ENCODE measurements at places on chromosomes 11 and 22. TPM values are rescaled to one million over a fixed set of nuclear protein-coding genes. Genes with fewer than 3 reads are reported as not detected.

Gene GAL3ST3
- not detected for total RNA-seq

Gene TEF
- 4.2 TPM for total RNA-seq

Gene GGT1
- not detected for total RNA-seq

Gene TP53AIP1
- total RNA-seq = not detected

Gene GDPD4
- not detected for total RNA-seq

Gene OTOG
- not detected for total RNA-seq

Gene PATE2
- total RNA-seq = not detected

Gene DSCAML1
- not detected for total RNA-seq

Gene SUSD2
- 25.3 TPM for total RNA-seq

Gene MMP1
- total RNA-seq = 1.5 TPM

Gene MICAL3
- 10.3 TPM for total RNA-seq

Gene SCN4B
- not detected for total RNA-seq

Gene PPP6R2
- total RNA-seq = 51.6 TPM

Gene PKNOX2
- 2.5 TPM for total RNA-seq

Gene TEX54
- total RNA-seq = not detected

Gene ENTHD1
- total RNA-seq = not detected
